Motor neuron (in vitro differentiated cells): ENCODE measurements at places on chromosomes 11 and 22. TPM values are rescaled to one million over a fixed set of nuclear protein-coding genes. Genes with fewer than 3 reads are reported as not detected.
A peak's percentile ranks its signal among the peaks of the same experiment; 100 is the strongest.

GRCh38 chr11:60821827-60822599 lies 19.9 kb upstream of the CCDC86 start:
- ATAC-seq: no peak

GRCh38 chr11:30585892-30586250 lies 282 bp downstream of the MPPED2 start:
- peak; percentile 70 for ATAC-seq

- ATAC-seq: no peak
Measured at GRCh38 chr11:2072551-2073261, 66.5 kb downstream of the IGF2 start.

KRTAP5-1 gene
- total RNA-seq: 1.2 and 1.4 TPM in 2 replicates

GRCh38 chr11:118621071-118621783 lies 13.8 kb downstream of the PHLDB1 start:
- peak; percentile 68 for ATAC-seq

- ATAC-seq: peak; percentile 82
Measured at GRCh38 chr11:58905011-58905720, 34.1 kb upstream of the GLYATL1 start.

KDM4D gene
- 2.6 and 2.8 TPM in 2 replicates for total RNA-seq

GRCh38 chr11:9596926-9597464 lies 23.5 kb downstream of the WEE1 start:
- ATAC-seq: no peak

DNA sequence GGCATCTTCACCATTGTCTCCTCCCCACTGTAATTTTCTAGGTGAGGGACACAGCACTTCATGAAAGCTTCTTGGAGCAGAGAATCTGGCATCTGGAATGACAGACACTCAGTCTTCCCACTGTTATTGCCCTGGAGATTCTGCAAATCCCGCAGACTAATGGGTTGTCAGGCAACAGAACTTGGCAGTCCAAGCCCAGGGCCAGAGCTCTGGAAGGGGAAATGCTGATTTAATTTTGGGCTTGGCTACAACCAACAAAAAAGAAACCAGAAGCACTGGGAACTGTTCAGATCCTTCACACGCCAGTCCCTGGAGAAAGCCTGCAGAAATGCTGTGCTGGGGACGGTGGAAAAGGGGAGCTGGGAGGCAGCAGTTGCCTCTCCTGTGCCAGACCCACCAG lies 71.5 kb upstream of the BID start:
- peak; percentile 84 for ATAC-seq

DNA sequence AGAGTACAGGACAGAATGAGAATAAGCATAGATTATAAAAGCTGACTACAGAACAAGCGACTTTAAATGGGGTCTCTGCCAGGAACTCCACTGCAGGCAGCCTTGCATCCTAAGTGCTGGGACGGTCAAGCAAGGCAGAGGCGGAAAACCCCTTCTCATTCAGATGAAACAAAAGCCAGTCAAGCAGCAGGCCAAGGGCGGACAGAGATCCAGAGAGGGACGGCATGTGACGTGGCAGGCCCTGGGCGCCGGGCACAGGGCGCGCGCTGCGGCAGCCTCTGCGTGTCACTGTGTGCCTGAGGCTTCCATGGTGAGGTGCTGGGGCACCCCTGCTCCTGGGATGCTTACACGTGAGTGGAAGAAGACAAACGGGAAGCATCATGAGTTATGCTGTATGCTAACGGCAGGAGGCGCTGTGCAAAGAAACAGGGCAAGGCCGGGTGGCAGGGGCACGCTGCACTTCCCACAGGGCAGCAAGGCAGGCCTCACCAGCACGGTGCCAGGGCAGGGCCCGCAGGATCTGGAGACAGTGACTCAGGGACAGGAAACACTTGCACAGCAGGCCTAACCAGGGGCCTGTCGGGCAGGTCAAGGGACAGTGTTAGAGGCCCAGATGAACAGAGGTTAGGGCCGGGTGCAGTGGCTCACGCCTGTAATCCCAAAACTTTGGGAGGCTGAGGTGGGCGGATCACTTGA lies 6.2 kb downstream of the TOLLIP start:
- no peak for ATAC-seq

C11orf86 gene
- not detected in 2 replicates for total RNA-seq
